ENCODE measurements at places on chromosomes 4 and X.

DNA sequence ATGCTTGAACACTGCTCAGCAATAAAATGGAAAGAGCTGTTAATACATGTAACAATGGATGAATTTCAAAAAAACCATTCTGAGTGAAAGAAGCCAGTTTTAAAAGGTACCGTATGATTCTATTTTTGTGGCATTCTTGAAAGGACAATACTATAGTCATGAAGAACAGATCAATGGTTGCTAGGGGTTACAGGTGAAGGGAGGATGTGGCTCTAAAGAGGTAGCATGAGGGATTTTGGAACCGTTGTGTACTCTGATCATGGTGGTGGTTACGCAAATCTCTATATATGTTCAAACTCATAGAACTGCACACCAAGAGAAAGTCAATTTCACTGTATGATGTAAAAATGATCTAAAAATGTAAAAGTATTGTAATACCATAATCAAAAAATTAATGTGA lies 40.0 kb upstream of the CTAG2 start:
- no peak for DNase-seq

GRCh38 chrX:10401239-10401638 lies 219.1 kb downstream of the MID1 start:
- DNase-seq: no peak

DNA sequence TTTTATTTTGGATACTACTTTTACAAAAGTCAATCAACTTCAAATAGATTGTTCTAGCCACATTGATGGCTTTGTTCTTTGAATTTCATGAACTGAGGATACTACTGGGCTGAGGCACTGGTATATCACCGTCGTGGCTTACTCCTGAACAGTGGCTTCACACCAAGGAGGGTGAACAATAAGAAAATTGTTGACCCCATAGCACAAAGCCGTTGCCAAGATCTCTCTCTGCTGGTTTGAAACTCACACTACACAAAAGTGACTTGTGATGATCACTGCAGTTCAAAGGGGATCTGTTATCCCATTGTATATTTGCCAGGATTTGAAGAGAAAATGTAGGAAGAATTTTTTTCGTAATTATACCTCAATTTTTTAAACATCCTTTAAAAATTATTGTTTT lies 119.6 kb downstream of the PDLIM5 start:
- DNase-seq: no peak

- DNase-seq: no peak
Observed at GRCh38 chrX:13051529-13052172, 7.2 kb upstream of the FAM9C start.

- DNase-seq: no peak
Observed at GRCh38 chr4:4560642-4561041, 18.8 kb upstream of the STX18 start.

- DNase-seq: no peak
Observed at GRCh38 chr4:10438924-10439323, 18.3 kb downstream of the ZNF518B start.

DNA sequence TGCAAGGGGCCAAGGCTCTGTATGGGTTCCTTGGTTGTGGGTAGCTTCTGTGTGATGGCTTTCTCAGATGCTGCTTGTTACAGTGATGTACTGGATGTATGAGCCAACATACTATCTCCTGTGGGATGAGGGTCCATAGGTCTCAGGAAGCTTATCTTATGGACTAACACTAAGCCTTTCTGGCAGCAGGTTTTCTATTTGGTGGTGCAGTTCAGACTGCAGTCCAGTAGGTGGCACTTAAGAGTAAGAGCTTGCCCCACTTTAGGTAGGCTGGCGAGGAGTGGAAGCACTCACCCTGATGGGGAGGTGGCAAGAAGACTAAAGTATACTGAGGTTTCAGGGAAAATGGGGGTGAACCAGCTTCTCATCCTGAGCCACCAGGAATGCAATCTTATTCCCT lies 306.7 kb upstream of the MAOA start:
- no peak for DNase-seq

GRCh38 chr4:128979934-128980333 lies 113.4 kb downstream of the SCLT1 start:
- no peak for DNase-seq

GRCh38 chrX:34365471-34365870 lies 233.4 kb upstream of the FAM47A start:
- no peak for DNase-seq

DNA sequence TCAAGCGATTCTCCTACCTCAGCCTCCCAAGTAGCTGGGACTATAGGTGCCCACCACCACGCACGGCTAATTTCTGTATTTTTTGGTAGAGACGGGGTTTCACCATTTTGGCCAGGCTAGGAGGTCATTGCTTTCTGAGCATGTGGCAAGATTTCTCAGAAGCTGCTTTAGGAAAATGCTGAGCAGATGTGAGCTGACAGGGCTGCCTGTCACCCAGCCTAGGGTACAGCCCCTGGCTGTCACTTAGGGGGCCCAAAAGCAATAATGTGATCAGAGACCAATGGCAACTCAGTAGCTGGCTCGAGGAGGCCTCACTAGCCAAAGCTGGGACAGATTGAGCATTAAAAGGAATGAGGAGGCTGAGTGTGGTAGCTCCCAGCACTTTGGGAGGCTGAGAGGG lies 64.8 kb downstream of the TNIP2 start:
- no peak for DNase-seq

GRCh38 chr4:168118116-168118655 lies 25.8 kb downstream of the ANXA10 start:
- DNase-seq: no peak

- no peak for DNase-seq
Observed at GRCh38 chrX:21691512-21692018, 33.4 kb upstream of the KLHL34 start.

- no peak for DNase-seq
Observed at GRCh38 chr4:183888564-183888963, 16.5 kb upstream of the STOX2 start.

- no peak for DNase-seq
Observed at GRCh38 chrX:43551590-43551989, 104.5 kb upstream of the MAOA start.

DNA sequence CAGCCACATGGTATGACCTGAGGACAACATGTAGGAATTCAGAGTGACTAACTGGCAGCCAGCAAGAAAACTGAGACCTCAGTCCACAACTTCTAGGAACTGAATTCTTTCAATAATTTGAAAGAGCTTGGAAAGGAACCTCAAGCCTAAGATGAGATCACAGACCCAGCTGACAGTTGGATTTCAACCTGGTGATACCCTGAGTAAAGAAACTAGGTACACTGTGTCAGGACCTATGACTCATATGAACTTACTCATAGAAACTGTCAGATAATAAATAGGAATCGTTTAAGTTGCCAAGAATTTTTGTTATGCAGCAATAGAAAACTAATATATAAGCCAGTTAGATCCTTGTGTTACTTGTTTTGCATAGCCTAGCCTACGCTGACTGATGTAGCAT lies 102.4 kb upstream of the DCAF12L1 start:
- no peak for DNase-seq

DNA sequence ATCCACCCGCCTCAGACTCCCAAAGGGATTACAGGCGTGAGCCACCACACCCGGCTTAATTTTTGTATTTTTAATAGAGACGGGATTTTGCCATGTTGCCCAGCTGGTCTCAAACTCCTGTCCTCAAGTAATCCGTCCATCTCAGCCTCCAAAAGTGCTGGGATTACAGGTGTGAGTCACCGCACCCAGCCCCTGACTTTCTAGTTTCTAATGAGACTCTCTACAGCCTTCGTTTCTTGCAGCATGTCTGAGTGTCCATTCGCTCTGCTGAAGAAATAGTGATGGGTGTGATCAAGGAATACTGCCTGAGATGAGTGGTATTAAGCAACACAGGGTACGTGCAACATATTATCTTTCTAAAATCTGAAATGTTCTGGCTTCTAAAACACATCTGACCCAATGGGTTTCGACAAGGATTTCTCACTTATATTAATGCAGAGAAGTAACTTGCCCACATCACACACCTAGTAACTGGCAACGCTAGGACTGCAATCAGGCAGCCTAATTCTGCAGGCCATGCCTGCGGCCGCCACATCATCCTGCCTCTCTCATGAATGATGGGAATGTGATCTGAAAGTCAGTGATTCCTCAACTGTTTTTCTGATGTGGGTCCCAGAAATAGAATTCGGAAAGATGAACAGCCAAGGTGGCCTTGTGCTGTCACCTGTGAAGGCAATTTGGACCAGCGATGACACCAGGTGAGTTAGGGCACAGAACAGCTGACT lies 74.3 kb downstream of the RBM47 start:
- DNase-seq: no peak

- no peak for DNase-seq
Observed at GRCh38 chr4:166315721-166316467, 442.9 kb downstream of the TLL1 start.

DNA sequence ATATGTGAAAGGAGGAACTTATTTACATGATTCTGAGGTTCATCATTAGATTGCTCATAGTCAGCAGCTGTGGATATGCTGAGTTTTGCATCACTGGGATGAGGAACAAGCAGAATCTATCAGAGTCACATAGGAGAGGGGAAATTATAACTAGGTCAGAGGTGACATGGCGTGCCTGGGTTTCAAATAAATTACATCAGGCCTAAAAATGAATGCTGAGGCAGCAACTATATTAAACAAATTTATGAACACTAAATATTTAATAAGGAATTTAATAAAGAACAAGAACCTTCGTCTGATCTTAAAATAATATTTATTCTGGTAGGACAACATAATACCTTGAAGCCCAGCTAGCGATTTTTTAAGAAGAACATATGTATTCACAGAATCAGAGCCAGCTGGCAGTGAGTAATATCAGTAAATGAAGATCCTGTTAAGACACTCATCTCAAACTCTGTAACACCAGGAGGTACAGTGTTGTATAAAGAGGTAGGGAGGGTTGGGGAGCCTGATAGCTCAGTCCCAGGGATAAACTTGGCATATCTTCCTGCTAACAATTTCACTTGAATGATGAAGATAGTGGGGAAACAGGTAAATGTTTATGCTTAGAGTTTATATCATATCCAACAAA lies 60.9 kb upstream of the HS3ST1 start:
- no peak for DNase-seq

DNA sequence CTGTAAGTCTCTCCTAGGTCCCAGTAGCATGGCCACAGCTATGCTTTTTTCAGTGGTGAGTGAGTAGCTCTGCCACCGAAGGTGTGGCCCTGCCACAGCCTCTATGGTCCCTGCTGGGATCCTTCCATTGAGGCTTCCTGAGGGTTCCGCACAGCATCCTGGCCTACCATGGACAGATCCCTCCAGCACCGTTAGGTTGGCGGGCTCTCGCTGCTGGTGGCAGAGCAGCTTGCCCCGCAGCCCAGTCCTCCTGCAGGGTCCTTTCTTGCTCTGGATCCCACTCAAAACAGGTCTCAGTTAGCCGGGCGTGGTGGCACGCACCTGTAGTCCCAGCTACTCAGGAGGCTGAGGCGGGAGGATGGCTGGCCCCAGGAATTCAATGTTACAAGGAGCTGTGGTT lies 2.4 kb upstream of the PDZD4 start:
- DNase-seq: no peak

- no peak for DNase-seq
Observed at GRCh38 chrX:22105231-22105630, 73.1 kb downstream of the PHEX start.

DNA sequence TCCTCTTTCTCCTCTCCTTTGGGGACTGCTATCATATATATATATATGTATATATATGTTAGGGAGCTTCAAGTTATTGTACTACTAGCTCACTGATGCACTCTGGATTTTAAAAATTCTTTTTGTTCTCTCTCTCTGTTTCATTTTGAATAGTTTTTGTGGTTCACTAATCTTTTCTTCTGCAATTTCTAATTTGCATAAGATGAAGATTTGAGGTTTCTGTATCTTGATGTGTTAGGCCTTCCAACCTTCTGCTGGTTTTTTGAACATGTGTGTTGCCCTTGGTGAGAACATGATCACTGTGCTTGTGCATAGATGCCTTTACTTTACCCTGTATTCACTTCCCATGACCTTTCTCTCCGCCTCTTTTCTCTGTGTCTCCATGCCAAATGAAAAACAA lies 7.8 kb upstream of the ZNF718 start:
- no peak for DNase-seq

DNA sequence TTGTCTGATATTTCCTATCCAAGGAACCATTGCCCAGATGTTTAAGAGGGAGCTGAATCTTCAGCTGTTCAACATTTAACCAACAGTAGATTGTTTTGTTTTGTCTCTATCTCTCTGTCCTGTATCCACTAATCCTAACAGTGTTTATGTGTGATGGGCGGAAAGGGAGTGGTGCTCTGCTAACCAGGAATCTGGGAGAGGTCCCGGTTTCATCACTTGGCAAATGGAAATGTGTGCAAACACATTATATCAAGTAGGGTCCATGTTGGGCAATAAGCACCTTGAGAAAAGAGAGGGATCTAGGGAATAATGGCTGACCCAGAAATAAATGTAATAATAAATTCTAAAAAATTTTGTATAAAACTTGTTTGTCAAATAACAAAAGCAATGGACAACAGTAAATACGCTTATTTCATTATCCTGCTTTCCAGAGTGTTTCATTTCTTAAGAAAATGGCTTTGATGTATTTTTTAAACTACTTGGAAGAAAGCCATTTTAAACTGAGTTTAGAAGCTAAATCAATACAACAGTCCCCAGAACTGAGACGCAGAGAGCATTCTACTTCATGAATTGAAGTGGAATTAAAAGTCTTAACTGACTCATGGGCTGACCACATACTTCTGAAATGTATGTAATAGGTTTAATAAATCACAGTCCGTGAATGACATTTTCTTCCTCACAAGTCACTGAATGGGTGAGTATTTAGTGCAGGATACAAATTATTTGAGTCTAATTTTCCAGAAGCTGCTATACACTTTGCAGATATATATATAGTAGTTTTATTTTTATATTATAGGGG lies 55.8 kb downstream of the EMCN start:
- no peak for DNase-seq

DNA sequence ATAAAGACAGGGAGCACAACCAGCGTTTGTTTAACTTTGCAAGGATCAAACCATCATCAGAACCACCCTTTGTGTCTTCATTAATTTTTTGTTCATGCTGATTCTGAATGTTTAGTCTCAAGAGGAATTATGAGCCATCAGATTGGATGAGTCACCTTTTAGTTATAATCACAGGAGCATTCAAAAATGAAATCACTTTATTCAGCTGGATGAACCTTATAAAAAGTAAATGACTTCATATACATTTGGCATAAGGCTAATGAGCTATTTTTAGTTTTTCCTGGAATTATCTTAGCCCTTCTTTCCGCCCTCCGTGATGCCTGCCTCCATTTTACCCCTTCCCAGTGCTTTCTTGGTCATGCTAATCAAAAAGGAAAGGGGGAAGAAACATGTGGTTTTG lies 103.6 kb downstream of the SORBS2 start:
- no peak for DNase-seq

GRCh38 chrX:12791257-12792228 lies at the start of gene PRPS2:
PRPS2 (plus strand) TSS chrX:12791412; CDS start chrX:12791498, 86 bp downstream.
- peak; percentile 57 for DNase-seq

GRCh38 chrX:55867181-55867651 lies 149.7 kb downstream of the RRAGB start:
- DNase-seq: no peak

- DNase-seq: no peak
Observed at GRCh38 chrX:139850968-139851367, 81.9 kb downstream of the ATP11C start.

GRCh38 chr4:2977211-2978088 lies 14.1 kb downstream of the GRK4 start:
- no peak for DNase-seq
